ENCODE measurements at places on chromosomes 3 and 15.

- DNase-seq: no peak
These were observed 189.2 kb downstream of the DTWD1 start for GRCh38 chr15:49809894-49810609.

DNA sequence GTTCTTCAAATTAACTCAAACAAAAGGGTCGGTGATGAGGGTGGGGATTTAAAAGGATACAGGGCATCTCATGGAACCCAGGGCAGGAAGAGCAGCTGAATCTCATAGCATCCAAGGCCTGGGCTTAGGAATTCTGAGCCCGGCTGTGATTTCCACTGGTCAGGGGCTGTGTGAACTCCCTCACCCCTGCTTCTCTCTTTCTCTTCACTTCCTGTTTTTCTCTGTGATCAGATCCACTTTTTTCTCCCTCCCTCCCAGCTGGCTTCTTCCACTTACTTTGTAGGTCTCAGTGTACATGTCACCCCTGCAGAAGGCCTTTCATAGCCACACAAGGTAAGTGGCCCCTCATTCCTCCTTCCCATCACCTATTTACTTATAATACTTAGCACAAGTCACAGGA lies 68.2 kb upstream of the CORO2B start:
- DNase-seq: no peak

DNA sequence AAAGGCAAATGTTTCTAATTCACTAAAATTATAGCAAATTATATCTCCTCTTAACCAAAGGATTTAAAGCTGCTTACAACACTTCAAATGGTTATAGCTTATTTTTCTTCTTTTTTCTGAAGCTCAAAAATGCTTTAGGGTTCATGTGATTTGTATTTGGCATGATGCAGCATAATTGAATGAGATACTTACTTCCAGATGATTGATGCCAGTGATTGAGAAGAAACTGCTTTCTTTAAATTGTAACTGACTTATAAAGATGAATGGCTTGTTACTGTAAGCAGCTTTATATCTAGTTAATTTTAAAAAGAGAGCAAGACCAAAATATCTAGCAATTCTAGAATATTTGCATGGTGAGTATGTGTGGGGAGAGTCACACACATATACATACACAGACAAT lies 270.7 kb upstream of the THRB start:
- no peak for DNase-seq

DNA sequence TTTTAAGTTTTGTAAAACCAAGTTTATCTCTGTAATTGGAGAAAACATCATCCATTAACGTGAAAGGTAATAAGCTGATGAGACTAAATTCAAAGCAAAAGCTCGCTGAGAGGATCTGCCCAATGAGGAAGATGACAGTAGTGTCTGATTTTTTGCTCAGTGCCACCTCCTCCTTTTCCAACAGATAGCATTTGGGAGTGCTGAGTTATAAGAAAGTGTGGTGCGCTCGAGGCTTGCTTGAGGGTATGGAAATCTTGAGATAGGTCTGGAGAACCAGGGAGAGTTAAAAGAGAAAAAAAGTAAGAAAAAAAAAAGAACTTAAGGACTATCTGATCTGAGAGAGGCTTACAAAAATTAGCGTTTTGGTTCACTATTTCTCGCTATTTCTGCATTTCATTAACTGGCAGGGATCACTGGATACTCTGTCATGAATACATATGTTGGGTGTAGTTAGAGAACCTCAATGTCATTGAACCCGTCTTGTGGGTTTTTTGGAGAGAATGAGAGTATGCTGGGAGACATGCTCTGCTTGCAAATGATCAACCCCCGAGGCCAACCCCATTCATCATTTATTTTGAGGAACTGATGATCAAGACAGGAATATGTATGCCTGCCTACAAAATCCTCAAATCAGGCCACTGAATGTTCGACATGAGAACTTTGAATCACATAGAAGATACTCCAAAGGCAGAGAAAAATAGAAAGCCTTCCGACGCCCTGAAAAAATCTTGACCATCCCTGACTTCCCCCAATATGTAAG lies 973 bp upstream of the USP13 start:
- DNase-seq: no peak

DNA sequence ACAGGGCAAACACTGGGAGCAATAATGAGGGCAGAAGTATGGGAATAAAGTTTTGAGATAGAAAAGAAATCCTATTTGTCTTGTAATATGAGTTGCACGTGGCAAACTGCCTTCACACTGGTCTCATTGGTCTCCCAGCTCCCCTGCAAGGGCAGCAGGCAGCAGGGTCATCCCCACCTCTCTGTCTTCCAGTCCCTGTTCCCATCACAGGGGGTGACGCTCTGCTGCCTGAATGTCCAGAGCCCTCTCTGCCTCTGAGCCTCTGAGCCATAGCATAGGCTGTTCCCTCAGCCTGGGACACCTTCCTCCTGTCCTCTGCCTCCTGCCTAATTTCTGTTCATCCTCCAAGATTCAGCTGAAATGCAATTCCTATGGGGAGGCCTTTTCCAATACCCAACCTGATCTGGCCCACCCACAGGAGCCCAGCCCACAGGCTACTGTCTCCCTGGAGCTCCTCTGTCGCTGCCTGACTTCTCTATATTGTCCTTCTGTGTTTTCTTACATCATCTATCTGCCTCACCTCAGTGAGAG lies 12.1 kb upstream of the SKOR1 start:
- DNase-seq: no peak
